ENCODE measurements at places on chromosomes 6 and 20. TPM values are rescaled to one million over a fixed set of nuclear protein-coding genes. Genes with fewer than 3 reads are reported as not detected.

- H3K4me1 ChIP-seq: no peaks in the 10 kb centered on the region
- no peak for DNase-seq
- no peak overlapping the region for H3K4me3 ChIP-seq
- H3K27ac ChIP-seq: no peak overlapping the region
- H3K27me3 ChIP-seq: no peaks in the 10 kb centered on the region
Observed at GRCh38 chr20:43800186-43800585, 73.4 kb upstream of the GTSF1L start.

DNA sequence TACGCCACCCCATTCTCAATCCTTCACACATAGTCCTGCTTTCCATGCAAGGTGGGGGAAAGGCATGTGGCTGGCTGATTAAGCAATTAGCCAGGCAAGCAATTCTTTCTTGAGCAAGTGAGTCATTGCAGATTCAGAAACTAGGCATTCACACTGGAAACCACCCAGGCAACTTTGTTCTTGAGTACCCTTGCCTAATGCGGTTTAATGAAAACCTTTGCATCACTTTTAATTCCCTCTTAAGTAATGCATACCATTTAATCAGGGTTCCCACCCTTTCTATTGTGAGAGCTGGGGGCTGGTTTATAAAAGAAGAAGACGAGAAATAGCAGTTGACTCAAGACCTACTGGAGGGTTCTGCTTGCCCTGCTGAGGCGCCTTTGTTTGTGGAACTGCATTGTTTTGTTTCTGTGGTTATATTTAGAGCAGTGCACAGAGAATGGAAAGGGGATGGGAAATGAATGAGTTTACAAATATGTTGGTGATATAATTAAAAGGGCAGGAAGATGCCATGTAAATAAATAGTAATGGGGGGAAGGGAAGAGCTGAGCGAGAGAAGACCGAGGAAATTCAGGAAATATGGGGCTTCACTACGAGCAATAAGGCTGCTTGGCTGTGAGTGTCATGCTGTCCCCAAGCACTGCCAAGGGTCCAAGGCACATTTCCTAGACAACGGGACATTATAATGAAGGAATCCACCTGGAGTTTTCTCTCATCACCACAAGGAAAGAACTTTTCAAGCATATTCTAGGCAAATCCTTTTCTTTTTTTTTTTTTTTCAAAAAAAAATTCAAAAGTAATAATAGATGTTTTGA lies 48.8 kb upstream of the TSHZ2 start:
- no peak overlapping the region for H3K4me3 ChIP-seq
- H3K36me3 ChIP-seq: no peaks in the 10 kb centered on the region
- H3K4me1 ChIP-seq: no peaks in the 10 kb centered on the region
- H3K27ac ChIP-seq: no peak overlapping the region
- DNase-seq: no peak

- H3K36me3 ChIP-seq: no peaks in the 10 kb centered on the region
- H3K4me3 ChIP-seq: no peak overlapping the region
- no peaks in the 10 kb centered on the region for H3K27me3 ChIP-seq
Observed at GRCh38 chr6:37209461-37210205, 39.7 kb downstream of the PIM1 start.

DNA sequence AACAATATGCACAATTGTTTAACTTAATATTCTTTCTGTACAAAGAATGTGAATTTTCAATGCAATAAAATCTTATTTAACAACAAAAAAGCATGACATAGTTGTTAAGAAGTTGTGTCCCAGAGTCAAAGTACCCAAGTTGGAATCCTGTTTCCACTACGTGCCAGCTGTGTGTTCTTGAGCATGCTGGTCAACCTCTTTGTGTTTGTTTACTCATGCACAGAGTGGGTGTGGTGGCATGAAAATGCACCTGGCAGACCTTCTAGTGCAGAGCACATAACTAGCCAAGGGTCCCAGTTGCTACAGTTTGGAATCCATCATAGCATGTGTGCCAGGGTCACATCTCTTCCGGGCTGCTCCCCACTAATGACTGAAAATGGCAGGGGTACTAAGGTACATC lies 24.7 kb upstream of the MOCS1 start:
- H3K4me1 ChIP-seq: no peaks in the 10 kb centered on the region
- peaks cover under 1% of the 10 kb centered on the region for H3K27me3 ChIP-seq
- no peak for DNase-seq
- H3K36me3 ChIP-seq: no peaks in the 10 kb centered on the region
- H3K27ac ChIP-seq: no peak overlapping the region
- H3K4me3 ChIP-seq: no peak overlapping the region

DNA sequence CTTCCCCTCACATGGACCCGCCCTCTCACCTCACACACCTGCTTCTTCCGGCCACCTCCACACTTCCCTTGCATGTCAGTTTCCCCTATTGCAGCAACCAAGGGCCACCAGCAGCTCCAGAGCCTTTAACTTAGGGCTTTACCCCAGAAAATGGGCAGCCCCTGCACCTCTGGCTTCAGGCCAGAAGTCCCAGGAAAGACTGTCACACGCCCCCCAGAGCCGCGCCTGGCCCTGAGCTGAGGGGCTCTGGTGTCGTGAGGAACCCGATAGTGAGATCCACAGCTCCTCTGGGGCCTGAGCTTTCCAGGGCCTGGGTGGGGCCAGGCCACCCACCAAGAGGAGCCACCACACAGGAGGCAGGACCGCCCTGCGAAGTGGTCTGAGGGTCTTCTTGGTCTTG lies 182.4 kb downstream of the DLL1 start:
- no peak for DNase-seq
- no peak overlapping the region for H3K4me3 ChIP-seq
- H3K27me3 ChIP-seq: no peaks in the 10 kb centered on the region

DNA sequence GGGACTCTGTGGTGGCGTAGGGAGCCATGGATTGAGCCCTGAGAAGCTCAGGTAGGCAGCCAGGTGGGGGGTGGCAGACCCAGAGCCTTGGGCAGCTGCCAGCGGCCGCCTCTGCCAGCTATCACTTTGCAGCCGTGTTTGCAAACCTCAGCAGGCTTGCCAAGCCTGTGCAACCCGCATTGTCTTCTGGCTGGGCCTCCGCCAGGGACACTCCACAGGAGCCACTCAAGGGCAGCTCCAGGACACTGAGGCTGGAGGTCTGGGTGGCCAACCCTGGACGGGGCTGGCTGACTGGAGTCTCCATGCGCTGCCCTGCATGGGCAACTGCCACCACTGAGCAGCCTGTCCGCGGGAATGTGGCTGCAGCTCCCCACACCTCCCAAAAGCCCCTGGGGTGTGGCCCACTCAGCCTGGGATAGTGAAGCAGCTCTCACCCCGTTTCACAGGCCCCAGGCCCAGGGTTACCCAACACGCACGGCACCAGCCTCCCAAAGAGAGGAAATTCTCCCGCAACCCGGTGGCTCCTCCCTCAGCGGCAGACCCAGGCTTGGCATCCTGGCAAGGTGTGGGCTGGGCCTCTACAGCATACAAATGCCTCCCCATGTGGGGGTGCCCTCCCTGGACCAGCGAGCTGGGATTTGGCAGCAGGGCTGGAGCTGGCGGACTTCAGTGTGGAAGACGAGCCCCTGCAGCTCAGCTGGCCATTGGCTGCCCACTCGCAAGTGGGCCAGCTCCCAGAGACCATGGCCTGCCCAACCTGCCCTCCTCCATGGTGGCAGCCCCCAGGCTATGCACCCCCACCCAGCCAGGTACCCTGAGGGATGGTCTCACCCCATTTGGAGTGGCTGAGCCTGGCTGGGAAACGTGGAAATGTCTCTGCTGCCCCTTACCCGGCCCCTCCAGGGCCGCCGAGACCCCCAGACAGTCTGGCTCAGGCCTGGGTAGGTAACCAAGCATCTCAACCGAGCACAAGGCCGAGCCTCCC lies 2.9 kb downstream of the CHRNA4 start:
- no peaks in the 10 kb centered on the region for H3K27me3 ChIP-seq
- no peak overlapping the region for H3K27ac ChIP-seq
- no peak overlapping the region for H3K4me3 ChIP-seq
- no peak for DNase-seq
- no peaks in the 10 kb centered on the region for H3K36me3 ChIP-seq
- no peaks in the 10 kb centered on the region for H3K4me1 ChIP-seq

DNA sequence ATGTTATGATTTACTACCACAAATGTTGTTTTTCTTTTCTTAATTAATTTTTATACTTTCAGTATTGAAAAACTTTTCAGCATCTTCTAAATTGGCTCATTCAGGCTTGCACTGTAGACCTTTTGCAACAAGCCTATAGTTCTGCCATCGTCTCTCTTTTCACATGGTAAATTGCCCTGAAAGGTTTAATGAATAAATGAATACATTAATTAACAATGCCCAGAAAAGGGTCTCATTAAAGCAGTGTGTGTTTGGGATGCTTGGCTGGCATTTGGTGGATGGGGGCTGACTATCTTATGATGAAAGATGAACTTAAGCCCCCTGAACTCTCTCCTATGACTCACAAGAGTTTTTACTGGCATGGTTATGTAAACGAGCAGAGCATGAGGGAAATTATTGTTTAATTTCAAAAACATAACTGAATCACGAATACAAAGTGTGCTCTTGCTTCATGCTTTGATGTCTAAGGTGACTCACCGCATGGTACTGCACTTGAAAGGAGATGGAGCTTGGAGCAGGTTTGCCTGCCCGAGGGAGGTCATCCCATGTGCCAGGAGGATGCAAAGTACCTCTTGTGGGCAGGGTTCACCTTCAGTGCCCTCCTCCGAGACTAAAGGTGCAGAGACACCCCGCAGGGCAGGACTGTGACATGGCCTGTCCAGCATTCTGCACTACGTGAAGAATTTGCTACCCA lies 13.8 kb upstream of the PCK1 start:
- no peak overlapping the region for H3K27ac ChIP-seq
- no peak for DNase-seq
- no peak overlapping the region for H3K4me3 ChIP-seq
- H3K36me3 ChIP-seq: no peaks in the 10 kb centered on the region
- H3K27me3 ChIP-seq: no peaks in the 10 kb centered on the region
- no peaks in the 10 kb centered on the region for H3K4me1 ChIP-seq

Gene MAS1
- 0.12 TPM for total RNA-seq

Gene C20orf141
- total RNA-seq: not detected

Gene EGFL8
- 38.8 TPM for total RNA-seq
